KG1 (cell line): ENCODE measurements at places on chromosomes 6 and 20.

DNA sequence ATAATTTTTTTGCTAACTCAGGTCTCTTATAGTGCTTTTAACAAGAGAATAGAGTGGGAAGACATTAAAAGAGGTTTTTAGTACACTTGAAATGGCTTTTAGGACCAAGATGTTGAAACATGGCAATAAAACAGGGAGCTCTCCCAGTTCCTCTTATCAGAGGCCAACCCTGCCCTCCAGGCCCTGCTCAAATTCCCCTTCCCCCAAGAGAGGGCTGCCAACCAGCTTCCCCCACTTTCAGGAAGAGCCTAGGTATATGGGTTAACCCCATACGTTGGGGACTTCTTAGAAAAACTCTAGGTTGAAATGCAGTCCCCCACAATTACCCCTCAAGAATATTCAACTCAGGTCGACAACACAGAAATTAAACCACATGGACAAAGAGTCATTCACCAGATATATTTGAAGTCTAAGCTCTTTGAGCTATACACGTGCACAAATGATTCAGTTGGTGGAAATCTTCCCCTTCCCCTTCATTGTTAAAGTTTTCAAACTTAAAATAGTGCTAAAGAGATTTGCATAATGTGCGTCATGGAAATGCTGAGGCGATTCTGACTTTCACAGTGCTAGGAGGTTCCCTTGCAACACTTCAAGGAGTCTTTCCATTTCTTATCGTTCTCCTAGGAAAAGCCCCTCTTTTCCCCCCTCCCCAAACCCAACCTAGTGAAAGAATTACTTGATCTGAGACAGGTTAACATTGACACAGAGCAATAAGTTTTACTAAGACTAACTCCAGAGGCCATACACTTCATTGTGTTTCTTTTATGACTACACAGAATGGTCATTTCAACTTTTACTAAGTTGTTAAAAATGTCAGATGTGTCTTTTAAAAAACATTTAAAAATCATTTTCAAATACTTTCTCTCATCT is 49.8 kb upstream of the ENPP5 start:
- no peak for DNase-seq

GRCh38 chr6:119289651-119290050 is 59.9 kb downstream of the MAN1A1 start:
- DNase-seq: no peak

- no peak for DNase-seq
Measured at GRCh38 chr20:37238426-37238825, 23.2 kb downstream of the GHRH start.

- peak; percentile 14 for DNase-seq
Measured at GRCh38 chr6:154261688-154262397, 94.8 kb downstream of the IPCEF1 start.

DNA sequence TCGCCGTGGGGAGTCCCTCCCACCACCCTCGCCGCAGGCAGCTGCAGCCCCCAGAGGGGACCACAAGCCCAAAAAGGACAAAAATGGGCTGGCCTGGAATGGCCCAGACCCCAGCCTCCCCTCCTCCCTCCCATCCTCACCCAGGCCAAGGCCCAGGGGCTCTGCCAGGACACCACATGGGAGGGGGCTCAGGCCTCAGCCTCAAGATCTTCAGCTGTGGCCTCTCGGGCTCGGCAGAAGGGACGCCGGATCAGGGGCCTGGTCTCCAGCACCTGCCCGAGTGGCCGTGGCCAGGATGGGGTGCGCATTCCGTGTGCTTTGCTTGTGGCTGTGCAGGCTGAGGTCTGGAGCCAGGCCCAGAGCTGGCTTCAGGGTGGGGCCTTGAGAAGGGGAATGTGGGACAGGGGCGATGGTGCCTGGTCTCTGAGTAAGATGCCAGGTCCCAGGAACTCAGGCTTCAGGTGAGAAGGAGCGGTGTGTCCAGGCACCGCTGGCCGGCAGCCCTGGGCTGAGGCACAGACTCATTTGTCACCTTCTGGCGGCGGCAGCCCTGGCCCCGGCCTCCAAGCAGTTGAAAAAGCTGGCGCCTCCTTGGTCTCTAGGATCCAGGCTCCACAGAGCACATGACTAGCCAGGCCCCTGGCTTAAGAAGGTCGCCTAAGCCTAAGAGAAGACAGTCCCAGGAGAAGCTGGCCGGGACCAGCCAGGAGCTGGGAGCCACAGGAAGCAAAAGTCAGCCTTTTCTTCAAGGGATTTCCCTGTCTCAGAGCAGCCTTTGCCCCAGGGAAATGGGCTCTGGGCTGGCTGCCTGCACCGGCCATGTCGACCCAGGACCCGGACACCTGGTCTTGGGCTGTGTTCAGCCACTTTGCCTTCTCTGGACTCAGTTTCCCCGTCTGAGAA is 35.2 kb upstream of the MRGBP start:
- DNase-seq: no peak

DNA sequence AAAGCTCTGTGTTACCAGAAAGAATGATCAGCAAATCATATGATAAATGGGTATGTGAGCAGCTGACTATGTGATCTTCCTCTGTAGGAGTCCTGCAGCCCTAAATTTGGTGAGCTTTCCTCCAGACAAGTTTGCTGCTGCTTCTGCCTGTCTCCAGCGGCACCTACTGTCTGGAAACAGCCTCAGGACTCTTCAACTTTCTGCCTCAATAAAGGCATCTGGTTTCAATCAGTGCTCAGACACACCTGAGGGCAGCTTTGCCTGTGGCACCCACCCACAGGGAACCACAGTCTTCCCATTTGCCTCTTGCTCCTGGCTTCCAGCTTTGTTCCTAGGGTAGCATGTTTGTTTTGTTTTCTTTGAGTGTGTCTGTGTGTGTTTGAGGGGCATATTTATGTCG is 727.9 kb upstream of the MAN1A1 start:
- DNase-seq: no peak

- no peak for DNase-seq
Measured at GRCh38 chr6:113599444-113599843, 257.7 kb upstream of the MARCKS start.

GRCh38 chr20:6975311-6975710 is 207.8 kb downstream of the BMP2 start:
- no peak for DNase-seq

- no peak for DNase-seq
Measured at GRCh38 chr6:146550911-146551310, 7.3 kb downstream of the RAB32 start.

DNA sequence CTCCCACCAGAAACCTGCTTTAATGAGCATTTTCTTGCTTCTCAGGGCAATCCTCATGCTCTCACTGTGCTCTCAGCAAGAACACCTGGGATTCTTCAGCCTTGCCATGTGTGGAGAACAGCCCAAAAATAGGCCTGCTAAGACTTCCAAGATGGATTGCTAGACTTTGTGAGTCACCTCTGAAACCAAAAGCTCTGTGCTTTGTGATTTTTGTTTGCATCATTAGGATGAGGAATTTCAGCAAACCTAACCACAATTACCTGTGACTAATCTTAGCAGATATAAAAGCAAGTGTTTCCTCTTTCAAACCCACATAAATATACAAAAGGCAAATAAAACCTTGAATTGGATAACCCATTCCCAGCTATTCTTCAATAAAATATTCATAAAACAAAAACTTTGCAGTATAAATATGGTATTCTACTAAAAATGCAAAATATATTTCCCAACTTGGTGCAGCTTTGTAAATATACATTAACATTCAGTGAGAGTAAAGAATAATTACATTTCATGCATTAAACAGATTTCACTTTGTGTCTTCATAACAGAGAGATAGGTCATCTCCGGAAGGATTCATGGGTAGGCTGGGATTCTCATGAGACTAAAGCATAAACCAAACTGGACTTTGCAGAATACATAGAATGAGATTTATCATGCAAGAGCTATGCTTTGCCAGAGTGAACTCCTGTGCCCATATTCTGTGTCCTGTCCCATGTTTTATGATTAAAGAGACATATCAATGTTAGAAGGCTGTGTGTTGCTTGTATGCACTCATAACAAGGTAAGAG is 33.5 kb downstream of the TPBG start:
- DNase-seq: no peak

GRCh38 chr6:37051138-37052026 is 45.9 kb downstream of the FGD2 start:
- DNase-seq: peak; percentile 73

DNA sequence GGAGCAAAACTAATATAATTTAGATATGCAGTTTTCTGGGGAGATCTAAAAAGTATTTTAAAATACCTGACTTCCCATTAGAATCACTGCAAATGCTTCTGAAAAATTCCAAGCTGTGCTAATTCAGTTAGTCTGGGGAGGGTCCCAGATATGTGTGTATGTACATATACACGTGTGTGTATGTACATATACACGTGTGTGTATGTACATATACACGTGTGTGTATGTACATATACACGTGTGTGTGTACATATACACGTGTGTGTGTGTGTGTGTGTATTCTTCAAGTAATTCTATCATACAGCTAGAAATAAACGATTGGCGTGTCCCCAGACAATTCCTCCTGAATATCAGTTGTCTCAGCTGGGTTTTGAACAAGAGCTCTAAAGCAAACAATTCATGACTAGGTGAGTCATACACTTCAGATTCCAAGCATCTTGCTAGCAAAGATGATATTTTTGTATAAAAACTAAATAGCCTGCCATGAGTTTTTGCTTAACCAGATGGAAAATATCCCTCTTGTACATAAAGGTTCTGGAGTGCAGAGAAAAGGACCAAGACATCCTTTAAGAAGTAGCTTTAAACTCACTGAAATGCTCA is 58.2 kb downstream of the SPACA1 start:
- DNase-seq: no peak

GRCh38 chr6:167711768-167712730 is 114.7 kb upstream of the AFDN start:
- DNase-seq: no peak

DNA sequence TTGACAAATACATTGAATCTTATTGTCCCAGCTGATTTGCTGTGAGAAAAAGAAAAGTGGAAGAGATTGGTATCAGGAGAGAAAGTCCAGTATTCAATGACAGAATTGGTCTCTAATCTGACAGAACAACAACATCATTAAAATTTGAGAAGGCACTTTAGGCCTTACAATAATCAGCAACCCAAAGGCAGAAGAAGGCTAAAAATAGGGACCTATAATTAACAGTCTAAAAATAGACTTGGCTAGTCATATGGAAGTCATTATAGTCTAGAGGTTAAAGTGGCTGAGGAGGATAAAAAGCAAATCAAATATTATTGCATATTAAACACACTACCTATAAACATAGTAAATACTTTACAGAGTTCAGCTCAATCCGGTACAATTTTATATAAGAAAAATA is 393.6 kb upstream of the JAG1 start:
- no peak for DNase-seq

DNA sequence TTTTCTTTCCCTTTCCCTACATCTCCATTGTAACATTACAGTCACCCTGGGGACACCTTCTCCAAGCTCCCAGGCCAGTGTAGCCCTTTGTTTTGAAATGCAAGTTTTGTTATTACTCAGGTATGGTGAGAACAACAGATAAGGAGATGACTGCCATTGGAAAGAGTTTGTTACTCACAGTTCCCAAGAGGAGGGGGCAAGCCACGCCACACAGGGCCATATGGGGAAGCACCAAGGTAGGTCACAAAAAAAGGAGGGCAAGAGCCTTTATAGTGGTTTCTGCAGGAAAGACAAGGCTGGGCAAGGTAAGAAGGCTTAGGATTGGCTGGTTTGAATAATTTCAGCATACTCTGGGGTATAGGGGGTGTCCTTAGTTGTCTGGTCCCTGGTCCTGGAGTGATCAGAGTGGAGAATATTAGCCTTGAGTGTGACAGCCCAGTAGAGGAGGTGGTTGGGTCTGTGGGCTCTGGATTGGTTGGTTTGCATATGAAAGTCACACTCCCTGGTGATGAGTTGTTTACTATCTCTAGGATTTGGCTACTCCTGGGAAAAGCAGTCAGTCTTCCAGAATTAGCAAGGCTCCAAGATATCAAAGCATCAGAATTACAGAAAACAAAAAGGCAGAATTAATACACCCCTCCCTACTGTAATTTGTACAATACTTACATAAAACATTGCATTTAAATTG is 33.1 kb upstream of the SMLR1 start:
- no peak for DNase-seq

- no peak for DNase-seq
Measured at GRCh38 chr6:43299338-43300293, 1.6 kb downstream of the SLC22A7 start.

- DNase-seq: no peak
Measured at GRCh38 chr20:24417485-24417884, 51.9 kb upstream of the SYNDIG1 start.

- no peak for DNase-seq
Measured at GRCh38 chr6:154476494-154476893, 34.0 kb downstream of the CNKSR3 start.

GRCh38 chr6:87929843-87930288 is 117.8 kb upstream of the SPACA1 start:
- peak; percentile 6 for DNase-seq

DNA sequence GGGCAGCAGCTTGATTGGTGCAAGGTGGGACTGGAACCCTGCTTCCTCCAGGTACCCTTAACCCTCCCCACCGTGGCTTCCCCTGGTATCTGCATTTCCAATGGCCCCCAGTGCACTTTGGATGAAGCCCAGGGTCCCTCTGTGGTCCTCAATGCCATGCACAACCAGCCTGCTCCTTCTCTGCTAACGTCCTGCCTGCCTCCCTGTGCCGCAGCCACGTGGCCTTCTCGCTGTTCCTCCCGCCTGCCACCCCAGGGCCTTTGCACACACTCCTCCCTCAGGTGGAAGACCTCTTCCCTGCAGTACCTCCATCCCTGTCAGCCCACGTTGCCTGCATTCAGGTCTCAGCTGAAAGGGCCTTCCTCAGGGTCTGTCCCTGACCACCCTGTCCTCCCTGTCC is 101.6 kb downstream of the BMP7 start:
- no peak for DNase-seq

DNA sequence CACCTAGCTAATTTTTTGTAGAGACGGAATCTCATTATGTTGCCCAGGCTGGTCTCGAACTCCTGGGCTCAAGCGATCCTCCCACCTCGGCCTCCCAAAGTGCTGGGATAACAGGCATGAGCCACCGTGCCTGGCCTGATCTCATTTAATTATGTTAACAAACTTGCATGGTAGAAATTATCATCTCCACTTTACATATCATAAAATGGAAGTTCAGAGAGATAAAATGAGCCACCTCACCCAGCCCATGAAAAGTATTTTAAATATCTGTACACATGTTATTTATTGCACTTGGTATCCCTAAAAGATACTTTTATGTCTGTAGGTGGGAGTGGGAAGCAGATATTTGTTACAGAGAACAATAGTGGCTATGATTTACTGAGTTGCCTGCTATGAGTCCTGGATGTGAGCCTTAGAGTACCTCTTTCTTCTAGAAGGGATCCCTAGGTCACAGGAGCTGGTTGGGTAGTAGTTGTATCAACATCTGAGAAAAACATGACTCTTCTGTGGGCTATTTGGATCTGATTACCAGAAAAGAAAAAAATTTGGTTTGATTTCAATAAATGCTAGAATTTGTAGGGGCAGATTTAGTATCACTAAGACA is 52.4 kb upstream of the EIF2S2 start:
- no peak for DNase-seq

- DNase-seq: no peak
Measured at GRCh38 chr6:148103436-148103835, 239.2 kb upstream of the SASH1 start.
